ENCODE measurements at places on chromosomes 7 and 10. TPM values are rescaled to one million over a fixed set of nuclear protein-coding genes. Genes with fewer than 3 reads are reported as not detected.

Gene PGAM2
- not detected for total RNA-seq

Gene PLXNA4
- total RNA-seq, result 0.65 TPM

Gene LIPN
- not detected for total RNA-seq

Gene IL15RA
- 18.6 TPM for total RNA-seq

Gene APBB1IP
- total RNA-seq, result not detected

Gene CNPY1
- total RNA-seq, result not detected

Gene GIMAP5
- 0.13 TPM for total RNA-seq

Gene TRIM73
- 0.72 TPM for total RNA-seq

Gene CEP55
- 8.3 TPM for total RNA-seq

Gene LIPM
- total RNA-seq, result not detected

Gene LAMB4
- not detected for total RNA-seq

Gene FAM25A
- total RNA-seq, result not detected

Gene VENTX
- 0.16 TPM for total RNA-seq

Gene CYP2C18
- total RNA-seq, result not detected

Gene GNA12
- 49.5 TPM for total RNA-seq

Gene PRSS37
- not detected for total RNA-seq

Gene FHIP2A
- 12.5 TPM for total RNA-seq

Gene PTPRN2
- 0.78 TPM for total RNA-seq

Gene AKR1B15
- total RNA-seq, result 2.3 TPM

Gene CCL24
- total RNA-seq, result not detected

Gene IKZF1
- total RNA-seq, result not detected

Gene IFIT2
- 2.7 TPM for total RNA-seq

Gene GPRIN2
- not detected for total RNA-seq

Gene ADCYAP1R1
- total RNA-seq, result not detected

Gene DPCD
- total RNA-seq, result 36.3 TPM

Gene FRMD4A
- 21.5 TPM for total RNA-seq

Gene GIMAP7
- total RNA-seq, result not detected

Gene MEOX2
- 0.13 TPM for total RNA-seq

Gene PAX4
- not detected for total RNA-seq

Gene DRGX
- not detected for total RNA-seq

Gene PDK4
- 1.2 TPM for total RNA-seq

Gene KAT6B
- 59.2 TPM for total RNA-seq

Gene CDH23
- not detected for total RNA-seq

Gene ZMIZ1
- 52.3 TPM for total RNA-seq

Gene GDF2
- not detected for total RNA-seq

Gene AOAH
- not detected for total RNA-seq

Gene TSPAN33
- total RNA-seq, result 1.0 TPM

Gene CFTR
- total RNA-seq, result 0.13 TPM

Gene SPDYE5
- not detected for total RNA-seq

Gene LIPJ
- not detected for total RNA-seq

Gene SPAM1
- not detected for total RNA-seq

Gene NME8
- total RNA-seq, result not detected

Gene SDK1
- total RNA-seq, result 4.9 TPM

Gene HOXA7
- 12.4 TPM for total RNA-seq

Gene MYOZ1
- 0.39 TPM for total RNA-seq

Gene HPSE2
- not detected for total RNA-seq

Gene AEBP1
- 84.2 TPM for total RNA-seq

Gene MLXIPL
- not detected for total RNA-seq

Gene SP8
- total RNA-seq, result not detected

Gene CALHM2
- total RNA-seq, result 20.2 TPM

All from epithelial cell of alveolus of lung (primary cell).